ENCODE measurements at places on chromosomes 7 and 10.
A peak's percentile ranks its signal among the peaks of the same experiment; 100 is the strongest.

GRCh38 chr10:108465871-108466641 is 1301.5 kb upstream of the SORCS1 start:
- peak; percentile 41 for DNase-seq

- DNase-seq, result no peak
Observed at GRCh38 chr7:148270576-148270975, 320.0 kb upstream of the C7orf33 start.

GRCh38 chr7:99374111-99375064 is at the start of gene ARPC1B:
TSS of gene ARPC1B (plus strand) at chr7:99374730. CDS start at chr7:99385715, 10,985 bp downstream.
- DNase-seq, result peak; percentile 67

- no peak for DNase-seq
Observed at GRCh38 chr7:50798126-50798525, 15.4 kb upstream of the GRB10 start.

DNA sequence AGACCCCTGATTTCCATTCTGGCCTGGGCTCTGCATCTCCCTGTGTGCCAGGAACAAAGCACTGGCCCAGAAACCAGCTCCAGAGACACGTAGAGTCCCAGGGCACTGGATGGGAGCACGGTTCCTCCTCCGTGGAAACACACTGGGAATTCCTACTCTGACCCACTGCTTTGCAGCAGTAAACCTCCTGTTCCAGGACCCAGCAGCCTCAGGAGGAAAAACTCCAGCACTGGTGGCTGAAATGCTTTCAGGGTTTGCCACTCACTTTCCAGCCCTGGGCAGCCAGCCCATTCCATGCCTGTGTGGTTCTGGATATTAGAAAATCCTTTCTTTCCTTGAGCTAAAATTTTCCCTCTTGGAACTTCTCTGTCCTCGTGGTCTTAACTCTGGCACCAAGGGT is 58.0 kb downstream of the FAM171A1 start:
- no peak for DNase-seq

GRCh38 chr10:5396556-5397300 is 7.9 kb downstream of the TUBAL3 start:
- DNase-seq, result no peak

DNA sequence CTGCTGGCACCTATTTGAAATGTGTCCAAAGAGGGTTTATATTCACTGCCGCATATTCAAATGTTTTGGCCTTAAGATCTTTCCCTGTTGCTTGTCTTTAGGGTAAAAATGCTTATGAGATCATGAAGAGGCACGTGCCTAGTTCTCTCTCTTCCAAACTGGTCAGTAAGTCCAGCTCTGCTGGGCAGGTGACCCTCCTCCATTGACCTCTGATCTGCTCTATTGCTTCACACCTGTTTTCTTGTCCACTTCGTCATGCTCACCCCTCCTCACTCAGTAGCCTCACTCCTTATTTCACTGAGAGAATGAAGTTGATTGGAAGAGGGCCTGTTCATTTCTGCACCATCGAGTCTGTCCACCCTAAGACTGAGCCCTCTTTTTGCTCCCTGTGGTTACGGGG is 140.5 kb upstream of the COBL start:
- DNase-seq, result no peak

- peak; percentile 64 for DNase-seq
Observed at GRCh38 chr10:49562893-49563292, 24.0 kb upstream of the ERCC6 start.

GRCh38 chr7:40536421-40536820 is 401.6 kb downstream of the SUGCT start:
- no peak for DNase-seq

DNA sequence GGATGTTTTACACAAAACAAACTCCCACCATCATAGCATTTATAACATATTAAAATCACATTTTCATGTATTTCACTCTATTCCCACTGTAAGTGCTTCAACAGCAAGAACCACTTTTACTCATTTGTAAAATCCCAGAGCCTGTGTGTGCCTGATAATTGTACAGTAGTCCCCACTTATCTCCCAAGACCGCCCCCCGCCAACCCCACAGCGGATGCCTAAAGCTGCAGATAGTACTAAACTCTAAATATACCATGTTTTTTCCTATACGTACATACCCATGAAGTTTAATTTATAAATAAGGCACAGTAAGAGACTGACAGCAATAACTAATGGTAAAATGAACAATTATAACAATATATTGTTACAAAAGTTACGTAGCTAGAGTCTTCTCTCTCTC is 33.5 kb downstream of the EZH2 start:
- DNase-seq, result no peak

- no peak for DNase-seq
Observed at GRCh38 chr7:5653661-5654060, 127.8 kb downstream of the RNF216 start.

DNA sequence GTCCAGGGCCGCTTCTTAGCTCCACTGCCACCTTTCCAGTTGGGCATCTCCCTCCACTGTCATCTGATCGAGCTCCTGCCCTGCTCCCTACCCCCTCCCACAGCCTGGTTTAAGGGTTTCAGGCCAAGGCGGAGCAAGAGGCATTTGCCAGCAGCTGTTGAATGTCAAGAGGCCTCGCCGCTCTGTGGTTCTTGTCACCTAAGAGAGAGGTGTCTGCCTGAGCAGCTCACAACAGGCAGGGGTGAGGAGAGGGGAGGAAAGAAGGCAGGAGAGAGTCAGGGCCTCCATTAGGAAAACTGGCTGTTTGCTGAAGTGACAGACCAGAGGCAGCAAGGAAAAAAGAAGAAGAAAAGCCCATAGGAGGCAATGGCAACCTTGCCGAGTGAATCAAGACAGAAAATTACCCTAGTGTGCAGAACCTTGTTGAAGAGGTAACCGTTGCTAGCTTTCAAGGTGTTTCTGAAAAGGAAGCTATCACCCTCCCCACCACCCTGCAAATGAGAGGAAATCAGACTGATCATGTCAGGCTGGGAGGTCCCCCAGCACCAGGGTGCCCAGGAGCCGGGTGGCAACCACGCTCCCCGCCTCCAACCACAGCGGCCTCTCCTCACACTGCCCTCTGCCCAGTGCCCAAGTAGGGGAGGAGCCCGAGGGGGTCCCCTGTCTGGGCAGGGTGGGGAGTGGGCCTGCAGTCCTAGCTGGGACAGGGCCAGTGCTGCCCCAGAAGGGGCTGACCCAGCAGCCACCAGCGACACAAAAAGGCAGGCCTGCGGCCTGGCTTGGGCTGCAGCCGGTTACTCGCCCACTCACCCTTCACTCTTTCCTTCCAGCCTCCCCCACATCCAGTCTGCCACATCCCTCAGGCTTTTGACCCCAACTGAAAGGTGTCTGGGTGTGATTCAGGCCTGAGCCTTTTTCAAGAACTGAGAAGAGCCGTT is 7.1 kb downstream of the GATA3 start:
- DNase-seq, result no peak

- no peak for DNase-seq
Observed at GRCh38 chr10:56881218-56881617, 520.2 kb upstream of the ZWINT start.

GRCh38 chr7:27112955-27113949 is 10.8 kb upstream of the HOXA2 start:
- peak; percentile 86 for DNase-seq

- no peak for DNase-seq
Observed at GRCh38 chr7:150569245-150569955, 2.2 kb downstream of the GIMAP4 start.

DNA sequence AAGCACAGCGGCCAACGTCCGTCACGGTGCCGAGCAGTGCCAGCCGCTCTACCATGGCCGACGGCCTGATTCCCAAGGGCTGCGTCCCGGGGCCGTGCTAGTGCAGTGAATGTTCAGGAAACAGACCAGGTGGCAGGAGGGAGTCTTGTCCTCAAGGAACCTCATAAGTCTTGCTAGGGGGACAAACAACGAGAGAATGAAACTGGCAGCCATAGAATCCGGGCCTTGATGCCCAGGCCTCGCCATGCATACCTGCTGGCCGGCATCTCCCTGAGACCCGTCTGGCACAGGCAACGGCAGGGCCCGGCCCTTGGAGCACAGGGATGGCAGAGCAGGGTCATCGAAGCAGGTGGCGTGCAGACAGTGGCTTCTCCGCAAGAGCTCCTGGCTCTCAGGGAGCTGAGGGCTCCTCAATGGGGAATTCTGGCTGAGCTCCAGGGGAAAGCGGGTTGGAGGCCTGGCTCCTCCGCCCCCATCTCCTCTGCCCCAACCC is 58.8 kb downstream of the DIP2C start:
- DNase-seq, result no peak

DNA sequence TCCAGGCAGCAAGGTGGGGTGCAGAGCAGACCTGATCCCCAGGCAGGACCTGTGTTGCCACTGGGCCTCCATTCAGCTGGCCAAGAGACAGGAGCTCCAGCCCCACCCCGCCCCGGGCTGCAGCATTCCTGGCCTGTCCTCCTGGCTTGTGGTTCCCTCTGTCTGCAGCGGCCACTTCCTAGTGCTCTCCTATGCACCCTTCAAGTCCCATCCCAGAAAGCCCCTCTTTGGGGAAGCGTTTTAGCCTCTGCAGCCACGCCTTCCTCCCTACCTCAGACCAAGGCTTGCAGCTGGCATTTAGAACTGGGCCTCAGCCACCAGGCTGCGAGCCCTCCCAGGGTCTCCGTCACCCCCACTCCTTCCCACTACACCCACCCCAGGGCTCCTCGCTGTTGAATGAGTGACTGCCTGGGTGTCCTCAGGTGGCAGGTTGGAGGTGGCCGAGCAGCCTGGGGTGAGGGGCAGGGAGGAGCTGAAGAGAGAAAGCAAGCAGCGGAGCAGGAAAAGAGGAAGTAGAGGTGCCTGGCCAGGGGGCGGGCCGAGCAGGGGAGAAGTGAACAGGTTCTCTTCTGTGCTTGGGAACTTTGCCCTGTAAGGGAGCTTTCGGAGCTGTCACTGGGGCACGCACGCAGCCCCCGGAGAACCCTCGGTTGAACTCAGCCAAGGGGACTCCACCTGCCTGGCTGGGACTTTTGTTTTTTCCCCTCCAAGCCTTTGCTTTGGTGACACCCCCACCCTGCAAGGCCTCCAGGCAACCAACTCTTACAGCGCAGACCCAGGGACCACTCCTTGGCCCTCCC is 109.1 kb upstream of the TNRC18 start:
- no peak for DNase-seq

DNA sequence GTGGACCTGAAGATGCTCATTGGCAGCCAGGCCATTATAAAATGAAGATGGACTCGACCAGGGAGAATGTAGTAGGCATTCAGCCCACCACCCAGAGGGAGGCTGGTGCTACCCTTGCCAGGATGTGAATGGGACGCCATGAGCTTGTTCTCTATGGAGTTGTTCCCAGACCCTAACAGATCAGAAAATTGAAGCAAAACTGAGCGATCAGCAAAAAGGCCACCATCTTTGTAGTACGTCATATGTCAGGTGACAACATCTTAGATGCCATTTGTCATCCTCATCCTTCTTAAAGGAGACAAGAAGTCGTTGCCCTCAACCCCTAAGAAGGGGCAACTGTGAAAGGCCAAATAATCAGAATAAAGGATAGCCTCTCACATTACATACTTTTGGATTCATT is 61.7 kb downstream of the DOCK1 start:
- DNase-seq, result no peak

DNA sequence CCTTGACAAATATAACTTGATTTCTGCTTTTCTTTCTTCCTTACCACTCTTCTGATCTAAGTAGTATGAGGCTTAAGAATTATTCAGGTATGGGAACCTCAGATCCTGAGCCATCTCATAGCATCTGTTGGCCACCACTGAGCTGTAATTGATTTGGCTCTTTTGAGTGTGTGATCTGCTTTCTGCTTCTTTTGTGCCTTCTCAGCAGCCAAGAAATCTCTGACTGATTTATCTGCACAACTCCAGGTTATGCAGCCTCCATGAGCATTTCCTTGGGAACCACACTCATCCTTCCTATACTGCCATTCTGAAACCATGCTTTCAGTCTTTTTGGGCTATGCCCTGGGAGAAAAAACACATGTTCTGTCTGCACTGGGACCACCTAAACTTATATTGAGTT is 178.0 kb upstream of the FAM3C start:
- DNase-seq, result no peak

- no peak for DNase-seq
Observed at GRCh38 chr10:124066126-124066700, 27.2 kb downstream of the CHST15 start.

DNA sequence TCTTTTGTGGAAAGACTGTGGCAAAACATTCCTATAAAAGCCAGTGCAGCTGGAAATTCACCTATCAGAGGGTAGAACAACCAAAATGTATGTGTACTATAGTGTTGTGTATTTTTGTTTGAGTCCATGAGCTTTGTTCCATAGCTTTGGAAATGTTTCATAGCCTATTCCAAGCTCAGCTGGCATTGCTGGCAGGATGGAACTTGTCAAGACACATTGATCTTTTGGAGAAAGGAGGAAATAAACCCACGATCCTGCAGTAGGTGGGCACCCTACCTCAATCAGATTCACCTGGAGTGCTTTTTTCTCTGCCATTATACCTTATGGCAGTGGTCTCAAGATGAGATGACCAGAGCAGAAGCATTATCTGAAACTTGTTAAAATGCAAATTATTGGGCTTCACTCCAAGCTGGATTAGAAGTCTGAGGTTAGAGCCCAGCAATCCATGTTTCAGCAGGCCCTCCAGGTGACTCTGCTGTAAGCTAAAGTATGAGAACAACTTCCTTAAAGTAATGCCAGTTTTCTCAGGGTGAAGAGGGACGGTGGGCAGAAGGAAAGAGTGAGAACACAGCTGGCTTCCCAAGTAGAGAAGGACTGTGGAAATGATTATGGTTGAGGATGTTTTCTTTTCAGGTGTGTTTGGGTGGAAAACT is 30.3 kb upstream of the CDK1 start:
- no peak for DNase-seq

DNA sequence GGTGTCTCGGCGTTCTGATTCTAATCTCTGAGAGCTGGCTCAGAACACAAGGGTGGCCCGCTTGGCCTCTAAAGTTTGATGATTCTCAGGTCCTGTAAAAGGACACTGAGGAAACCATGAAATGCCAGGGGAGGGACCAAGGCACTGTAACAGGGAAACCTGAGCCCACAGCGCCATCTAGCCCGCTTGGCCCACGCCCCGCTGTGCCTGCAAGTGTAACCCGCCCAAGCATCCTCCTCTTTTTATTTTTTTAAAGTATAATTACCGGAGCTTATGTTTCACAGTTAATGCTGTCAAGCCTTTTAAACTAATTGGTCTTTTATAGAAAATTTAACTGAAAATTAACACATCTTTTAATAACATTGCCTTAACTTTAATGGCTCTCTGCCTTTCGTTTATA is 734.7 kb downstream of the KCNMA1 start:
- no peak for DNase-seq

DNA sequence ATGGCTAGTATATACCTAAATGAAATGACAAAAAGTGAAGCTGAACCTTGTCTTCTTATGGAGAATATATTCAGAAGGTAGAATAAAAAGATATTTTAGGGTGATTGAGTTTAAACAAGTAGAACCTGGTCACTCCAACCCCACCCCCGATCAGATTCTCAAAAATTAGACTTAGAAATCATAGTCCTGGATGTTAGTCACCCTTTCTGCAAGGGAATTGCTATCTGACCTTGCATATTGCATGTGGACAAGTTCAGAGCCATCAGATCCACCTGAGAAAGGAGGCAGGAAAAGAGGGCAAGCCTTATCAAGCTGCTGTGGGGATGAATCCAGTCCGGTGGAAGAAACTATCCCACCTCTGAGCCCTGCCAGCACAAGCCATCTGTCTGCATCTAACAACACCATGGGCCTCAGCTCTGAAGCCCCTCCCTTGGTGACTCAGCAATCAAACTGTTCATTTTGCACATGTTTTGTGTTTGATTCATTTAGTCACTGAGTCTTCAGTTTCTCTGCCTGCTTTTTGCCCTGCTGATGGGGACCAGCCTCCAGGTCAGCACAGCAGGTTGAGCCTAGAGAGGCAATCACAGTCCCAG is 727.3 kb downstream of the AUTS2 start:
- peak; percentile 89 for DNase-seq

All from fibroblast of upper back skin (primary cell).